ENCODE measurements at places on chromosomes 4 and X.
A peak's percentile ranks its signal among the peaks of the same experiment; 100 is the strongest.

- no peak for DNase-seq
- H3K27me3 ChIP-seq, result no peaks in the 10 kb centered on the region
- H3K36me3 ChIP-seq, result no peaks in the 10 kb centered on the region
- no peak overlapping the region for H3K4me3 ChIP-seq
Observed at GRCh38 chr4:2552806-2553205, 16.4 kb downstream of the FAM193A start.

GRCh38 chr4:17085416-17085815, 187.0 kb upstream of the LDB2 start:
- no peaks in the 10 kb centered on the region for H3K36me3 ChIP-seq
- no peak for DNase-seq

GRCh38 chrX:72141372-72142004, 9.8 kb upstream of the RTL5 start:
- peaks cover 36% of the 10 kb centered on the region for H3K27me3 ChIP-seq
- H3K36me3 ChIP-seq, result no peaks in the 10 kb centered on the region
- H3K27ac ChIP-seq, result peak overlapping the region; percentile 56
- H3K4me3 ChIP-seq, result no peak overlapping the region
- DNase-seq, result no peak

DNA sequence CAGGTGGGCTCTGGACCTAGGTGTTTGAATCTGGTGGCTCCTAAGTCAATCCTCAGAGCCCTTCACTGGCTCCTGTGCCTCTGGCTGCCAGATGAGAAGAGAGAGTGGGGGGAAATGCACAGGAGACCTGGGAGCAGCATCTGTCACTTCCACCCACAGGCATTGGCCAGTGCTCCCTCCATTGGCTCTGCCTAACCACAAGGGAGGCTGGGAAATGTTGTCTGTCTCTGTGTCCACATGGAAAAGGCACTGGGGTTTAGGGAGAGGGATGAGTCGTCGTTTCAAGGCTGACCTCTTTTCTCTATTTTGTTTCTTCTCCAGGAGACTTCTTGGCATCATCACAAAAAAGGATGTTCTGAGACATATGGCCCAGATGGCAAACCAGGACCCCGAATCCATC, 76.4 kb downstream of the CLCN4 start:
- DNase-seq, result no peak
- H3K27me3 ChIP-seq, result no peaks in the 10 kb centered on the region
- H3K36me3 ChIP-seq, result no peaks in the 10 kb centered on the region
- no peaks in the 10 kb centered on the region for H3K4me1 ChIP-seq
- H3K27ac ChIP-seq, result no peak overlapping the region

GRCh38 chr4:114012749-114013148, 33.3 kb upstream of the ARSJ start:
- no peaks in the 10 kb centered on the region for H3K36me3 ChIP-seq
- no peak for DNase-seq
- no peaks in the 10 kb centered on the region for H3K27me3 ChIP-seq

DNA sequence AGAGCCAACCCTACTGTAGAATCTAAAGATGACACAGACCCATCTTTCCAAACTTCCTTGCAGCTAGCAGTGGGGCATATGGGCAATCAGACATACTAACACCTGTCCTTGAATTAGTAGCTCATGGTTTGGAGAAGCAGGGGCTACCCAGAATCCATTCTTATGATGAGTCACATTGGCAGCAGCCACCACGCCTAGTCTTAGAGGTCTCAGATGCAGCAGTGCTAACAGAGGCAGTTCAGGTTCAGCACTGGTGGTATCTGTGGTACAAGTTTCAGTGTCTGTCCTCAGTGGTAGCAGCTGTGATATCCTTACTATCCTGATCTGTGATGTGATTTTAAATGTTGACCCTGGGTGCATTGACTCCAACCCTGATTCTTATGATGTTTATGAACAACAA, 68.1 kb downstream of the FRMPD4 start:
- no peaks in the 10 kb centered on the region for H3K4me1 ChIP-seq
- no peak overlapping the region for H3K4me3 ChIP-seq
- no peaks in the 10 kb centered on the region for H3K36me3 ChIP-seq
- H3K27ac ChIP-seq, result no peak overlapping the region
